ENCODE measurements at places on chromosomes 11 and 22.

DNA sequence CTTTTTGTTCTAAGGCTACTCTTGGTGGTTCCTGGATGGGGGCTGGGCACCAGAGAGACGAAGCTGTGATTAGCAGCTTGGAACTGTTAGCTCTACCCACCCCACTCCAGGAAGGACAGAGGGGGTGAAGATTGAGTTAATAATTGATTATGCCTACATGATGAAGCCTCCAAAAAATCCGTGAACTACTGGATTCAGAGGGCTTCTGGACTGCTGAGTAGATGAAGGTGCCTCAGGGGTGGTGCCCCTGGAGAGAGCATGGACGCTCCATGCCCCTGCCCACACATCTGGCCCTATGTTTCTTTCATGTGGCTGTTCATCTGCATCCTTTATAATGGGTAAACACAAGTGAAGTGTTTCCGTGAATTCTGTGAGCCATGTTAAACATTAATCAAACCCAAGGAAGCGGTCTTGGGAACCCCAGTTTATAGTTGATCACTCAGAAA, 47.3 kb upstream of the CYP2D6 start:
- no peak for DNase-seq

DNA sequence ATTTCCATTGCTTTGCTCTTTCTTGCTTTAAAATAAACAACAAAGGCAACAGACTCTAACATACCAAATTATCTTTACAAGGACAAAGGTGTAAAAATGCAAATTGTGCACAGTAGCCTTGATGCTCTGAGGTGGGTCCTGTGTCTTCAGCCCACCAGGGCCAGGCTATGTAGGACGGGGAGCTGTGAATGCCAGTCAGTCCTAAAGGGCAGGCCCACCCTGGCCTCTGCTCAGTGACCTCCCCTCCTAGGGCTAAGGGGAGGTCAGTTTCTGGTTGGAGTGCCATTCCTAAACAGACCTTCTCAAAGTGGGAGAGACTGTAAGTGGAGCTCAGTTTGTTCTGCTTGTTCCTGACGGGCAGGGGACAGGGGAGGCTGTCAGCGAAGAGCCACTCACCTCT, 78.0 kb upstream of the SUSD2 start:
- DNase-seq: no peak

DNA sequence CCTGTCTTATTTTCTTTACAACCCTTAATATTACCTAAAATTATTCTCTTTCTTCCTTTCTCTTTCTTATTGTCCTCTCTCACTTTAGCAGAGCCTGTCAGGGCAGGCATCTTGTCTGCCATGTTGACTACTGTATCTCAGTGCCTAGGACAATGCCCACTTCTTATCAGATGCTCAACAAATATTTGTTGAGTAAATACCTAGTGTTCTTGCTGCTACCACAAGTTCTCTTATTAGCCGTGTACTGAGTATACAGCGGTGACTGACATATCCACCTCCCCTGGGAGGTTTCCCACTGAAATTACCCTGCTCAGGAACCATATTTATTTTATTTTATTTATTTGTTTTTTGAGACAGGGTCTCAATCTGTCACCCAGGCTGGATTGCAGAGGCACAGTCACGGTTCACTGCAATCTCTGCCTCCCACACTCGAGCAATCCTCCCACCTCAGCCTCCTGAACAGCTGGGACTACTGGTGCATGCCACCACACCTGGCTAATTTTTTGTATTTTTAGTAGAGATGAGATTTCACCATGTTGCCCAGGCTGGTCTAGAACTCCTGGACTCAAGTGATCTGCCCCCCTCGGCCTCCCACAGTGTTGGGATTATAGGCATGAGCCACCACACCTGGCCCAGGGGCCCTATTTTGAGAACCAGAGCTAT, 6.7 kb downstream of the HPX start:
- DNase-seq: no peak

DNA sequence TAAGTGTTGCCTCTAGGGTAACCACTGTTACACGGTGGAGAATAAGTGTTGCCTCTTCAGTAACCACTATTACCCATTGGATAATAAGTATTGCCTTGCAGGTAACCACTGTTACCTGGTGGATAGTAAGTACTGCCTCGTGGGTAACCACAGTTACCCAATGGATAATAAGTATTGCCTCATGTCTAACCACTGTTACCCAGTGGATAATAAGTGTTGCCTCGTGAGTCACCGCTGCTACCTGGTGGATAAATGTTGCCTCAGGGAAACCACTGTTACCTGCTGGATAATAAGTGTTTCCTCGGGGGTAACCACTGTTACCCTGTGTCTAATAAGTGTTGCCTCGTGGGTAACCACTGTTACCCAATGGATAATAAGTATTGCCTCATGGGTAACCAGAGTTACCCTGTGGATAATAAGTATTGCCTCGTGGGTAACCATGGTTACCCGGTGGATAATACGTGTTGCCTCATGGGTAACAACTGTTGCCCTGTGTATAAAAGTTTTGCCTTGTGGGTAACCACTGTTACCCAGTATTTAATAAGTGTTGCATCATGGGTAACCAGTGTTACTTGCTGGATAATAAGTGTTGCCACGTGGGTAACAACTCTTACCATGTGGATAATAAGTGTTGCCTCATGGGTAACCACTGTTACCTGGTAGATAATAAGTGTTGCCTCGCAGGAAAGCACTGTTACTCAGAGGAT, 12.3 kb upstream of the NXPE4 start:
- no peak for DNase-seq

DNA sequence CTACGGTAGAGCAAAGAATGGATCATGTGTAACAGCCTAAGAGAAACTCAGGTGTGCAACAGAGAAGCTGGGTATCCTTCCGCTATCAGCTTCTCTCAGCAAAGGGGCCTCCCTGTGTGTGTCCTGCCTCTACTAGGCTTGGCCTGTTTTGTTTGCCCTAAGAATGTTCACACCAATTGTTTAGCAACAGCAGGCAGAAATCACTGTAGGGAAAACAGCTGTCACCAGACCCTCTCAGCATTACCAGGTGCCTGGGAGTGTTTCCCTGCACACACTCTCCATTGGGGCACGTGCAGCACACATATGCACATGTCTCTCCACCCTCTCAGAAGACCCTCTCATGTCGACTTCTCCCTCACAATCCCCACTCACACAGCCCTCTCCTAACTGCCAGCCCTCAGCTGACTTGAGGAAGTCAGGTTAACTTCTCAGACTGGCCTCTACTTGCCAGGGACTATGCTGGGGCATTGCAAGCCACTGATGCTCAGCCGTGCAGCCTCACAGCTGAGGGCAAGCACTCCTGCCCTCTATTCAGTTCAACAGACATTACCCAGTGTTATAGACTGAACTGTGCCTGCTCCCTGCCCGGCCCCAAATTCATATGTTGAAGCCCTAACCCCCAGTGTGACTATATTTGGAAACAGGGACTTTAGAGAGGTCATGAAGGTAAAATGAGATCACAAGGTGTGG, 97.6 kb downstream of the TRIM29 start:
- no peak for DNase-seq

GRCh38 chr22:35258191-35258988, 1.1 kb downstream of the HMGXB4 start:
- DNase-seq: no peak

DNA sequence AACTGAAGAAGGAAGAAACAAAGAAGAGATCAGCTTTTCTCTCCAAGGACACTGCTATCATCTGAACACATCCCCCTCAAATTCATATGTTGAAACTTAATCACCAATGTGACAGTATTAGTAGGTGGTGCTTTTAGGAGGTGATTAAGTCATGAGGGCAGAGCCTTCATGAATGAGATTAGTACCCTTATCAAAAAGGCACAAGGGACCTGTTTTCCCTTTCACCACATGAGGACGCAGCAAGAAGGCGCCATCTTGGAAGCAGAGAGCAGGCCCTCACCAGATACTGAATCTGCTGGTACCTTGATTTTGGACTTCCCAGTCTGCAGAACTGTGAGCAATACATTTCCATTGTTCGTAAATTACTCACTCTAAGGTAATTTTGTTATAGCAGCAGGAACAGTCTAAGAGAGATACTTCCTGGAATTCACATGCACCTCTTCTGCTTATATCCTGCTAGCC, 20.9 kb upstream of the CREB3L1 start:
- no peak for DNase-seq

- no peak for DNase-seq
Measured at GRCh38 chr22:43501878-43502277, 90.1 kb downstream of the MPPED1 start.

DNA sequence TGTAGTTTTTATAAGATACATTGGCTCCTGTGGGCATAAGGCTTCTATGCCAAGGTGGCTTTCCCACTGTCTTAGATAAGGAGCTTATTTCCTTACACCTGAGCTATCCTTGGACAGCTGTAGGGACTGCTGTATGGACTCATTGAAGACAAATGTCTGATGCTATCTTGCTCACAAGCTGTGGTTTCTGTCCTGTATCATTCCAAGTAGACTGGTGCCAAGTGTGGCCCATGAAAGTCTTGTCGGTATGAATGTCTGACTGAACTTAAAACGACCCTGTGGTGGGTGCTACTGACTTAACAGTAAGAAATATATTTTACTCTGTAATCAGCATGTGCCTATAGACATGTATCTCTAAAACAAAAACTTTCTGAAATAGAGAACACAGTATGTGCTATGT, 45.0 kb downstream of the LARGE2 start:
- no peak for DNase-seq

DNA sequence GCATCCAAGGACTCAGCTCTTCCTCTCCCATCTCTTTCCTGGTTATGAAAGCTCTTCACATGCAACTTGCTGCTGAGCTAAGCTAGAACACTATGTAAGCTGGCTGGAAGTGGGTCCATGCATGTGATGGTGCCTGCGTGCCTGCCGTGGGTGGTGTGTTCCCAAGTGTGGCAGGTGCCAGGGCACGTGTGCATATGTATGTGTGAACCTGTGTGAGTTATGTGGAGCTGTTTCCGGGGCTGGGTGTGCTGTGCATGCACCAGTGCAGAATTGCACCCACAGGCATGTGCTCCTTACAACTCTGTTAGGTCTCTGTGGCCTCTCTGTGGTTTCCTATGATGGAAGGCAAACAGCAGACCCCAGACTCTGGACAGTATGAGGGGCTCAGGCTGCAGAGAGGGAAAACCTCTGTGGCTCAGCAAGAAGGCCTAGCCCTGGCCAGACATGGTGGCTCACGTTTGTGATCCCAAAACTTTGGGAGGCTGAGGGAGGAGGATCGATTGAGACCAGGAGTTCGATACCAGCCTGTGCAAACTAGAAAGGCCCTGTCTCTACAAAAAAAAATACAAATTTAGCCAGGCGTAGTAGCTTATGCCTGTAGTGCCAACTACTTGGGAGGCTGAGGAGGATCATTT, 4.1 kb upstream of the P2RY6 start:
- no peak for DNase-seq

DNA sequence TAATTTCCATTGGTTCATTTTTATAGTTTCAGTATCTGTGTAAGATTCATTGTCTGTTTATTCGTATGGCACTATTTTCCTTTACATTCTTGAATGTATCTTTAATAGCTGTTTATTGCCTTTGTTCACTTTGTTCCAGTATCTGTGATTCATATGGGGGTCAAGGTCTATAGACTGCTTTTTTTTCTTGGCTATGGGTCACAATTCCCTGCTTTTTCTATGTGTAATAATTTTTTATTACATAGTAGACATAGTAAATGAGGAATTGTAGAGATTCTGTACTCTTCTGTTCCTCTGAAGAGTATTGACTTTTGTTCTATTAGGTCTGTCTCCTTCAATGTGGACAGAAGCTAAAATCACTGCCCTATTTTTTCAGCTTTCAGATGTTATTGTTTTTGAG, 10.5 kb downstream of the ACRV1 start:
- no peak for DNase-seq

GRCh38 chr11:116638463-116638862, 134.3 kb downstream of the BUD13 start:
- DNase-seq: no peak

GRCh38 chr11:68661014-68661413, 23.3 kb upstream of the GAL start:
- no peak for DNase-seq

DNA sequence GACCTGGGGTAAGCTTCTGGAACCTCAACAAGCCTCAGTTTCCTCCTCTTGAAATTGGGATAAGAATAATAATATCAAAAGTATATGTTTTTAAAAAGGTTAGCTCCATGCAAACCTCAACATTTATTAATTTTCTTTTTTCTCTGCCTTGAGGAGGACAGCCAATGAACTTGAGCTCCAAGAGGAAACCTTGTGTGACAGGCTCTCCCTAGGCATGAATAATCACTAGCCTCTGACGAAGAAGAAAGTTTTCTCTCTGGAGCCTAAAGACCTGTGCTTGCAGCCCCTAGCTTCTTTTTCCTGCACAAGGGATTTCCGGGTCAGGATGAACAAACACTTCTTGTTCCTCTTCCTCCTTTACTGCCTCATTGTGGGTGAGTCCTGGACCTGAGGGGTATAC, at the start of gene PATE3:
PATE3 (plus strand) TSS at position 301 of the 400 bp plus-strand sequence; CDS start at position 326, 25 bp downstream.
- no peak for DNase-seq

DNA sequence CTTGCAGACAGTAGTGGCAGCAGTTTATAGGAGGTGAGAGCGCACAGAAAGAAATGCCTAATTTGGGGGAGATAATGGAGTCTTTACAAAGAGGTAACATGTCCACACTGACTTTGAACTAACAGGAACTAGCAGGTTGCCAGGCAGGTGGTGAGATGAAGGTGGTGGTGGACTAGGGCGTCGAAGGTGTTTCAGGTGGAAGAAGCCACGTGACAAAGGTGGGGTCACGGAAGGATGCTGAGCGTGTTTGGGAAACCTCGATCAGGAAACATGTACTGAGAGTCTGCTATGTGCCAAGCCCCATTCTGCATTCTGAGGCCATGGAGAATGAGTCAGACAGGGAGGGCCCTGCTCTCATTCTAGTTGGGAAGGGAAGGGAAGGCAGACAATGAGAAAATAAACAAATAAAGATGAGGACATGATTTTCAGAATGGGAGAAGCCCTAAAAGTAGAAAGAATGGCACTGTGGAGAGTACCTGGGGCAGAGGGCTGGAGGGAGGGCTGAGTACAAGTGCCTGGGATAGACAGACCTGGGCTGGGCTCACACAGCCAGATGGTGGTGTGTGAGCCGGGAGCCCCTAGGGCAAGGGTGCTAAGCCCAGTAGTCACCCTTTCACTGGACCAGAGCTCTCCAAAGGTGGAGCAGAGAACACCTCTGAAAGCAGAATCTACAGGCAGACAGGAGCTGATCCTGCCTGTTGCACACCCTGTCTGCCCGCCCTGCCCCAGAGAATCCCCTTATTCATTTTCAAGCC, 16.2 kb upstream of the NNMT start:
- no peak for DNase-seq

DNA sequence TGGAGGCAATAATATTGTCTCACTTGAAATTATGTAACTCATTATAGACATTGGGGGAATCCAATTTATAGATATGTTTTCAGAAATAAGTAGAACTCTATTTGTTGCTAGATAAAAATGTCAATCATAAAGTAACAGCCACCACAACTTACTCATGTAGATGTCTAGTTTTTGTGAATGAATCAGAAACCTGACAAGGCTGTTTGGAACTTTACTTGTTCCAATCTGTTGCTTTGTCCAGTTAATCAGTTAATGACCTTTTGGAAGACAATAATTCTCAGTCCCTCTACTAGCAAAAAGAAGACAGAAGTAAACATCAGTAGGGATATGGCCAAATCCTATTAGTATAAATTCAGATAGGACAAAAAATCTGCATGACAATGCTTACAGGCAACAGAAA, 1143.3 kb downstream of the LRRC4C start:
- DNase-seq: no peak

All from NCI-H460 (cell line).